Neural crest cell (in vitro differentiated cells): ENCODE measurements at places on chromosomes 7 and 10.

- no peak for DNase-seq
Measured at GRCh38 chr7:27172823-27173510, 1.2 kb downstream of the HOXA10 start.

DNA sequence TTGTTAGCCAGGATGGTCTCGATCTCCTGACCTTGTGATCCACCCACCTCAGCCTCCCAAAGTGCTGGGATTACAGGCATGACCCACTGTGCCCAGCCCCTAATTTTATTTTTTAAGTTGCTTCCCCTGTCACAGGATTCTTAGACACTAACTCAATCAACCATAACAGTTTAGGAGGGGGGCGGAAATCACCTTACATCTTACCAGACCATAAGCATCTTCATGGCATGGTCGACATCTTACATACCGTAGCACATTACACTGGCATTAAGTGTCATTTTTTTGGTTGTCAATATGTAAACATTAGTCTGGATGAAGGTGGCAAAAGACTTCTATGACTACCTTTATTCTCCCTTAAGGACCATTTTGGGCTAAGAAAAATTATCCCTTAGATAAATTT, 95.6 kb downstream of the TRIM24 start:
- no peak for DNase-seq

- DNase-seq: no peak
Measured at GRCh38 chr7:128202287-128202957, 38.7 kb upstream of the LEP start.

- no peak for DNase-seq
Measured at GRCh38 chr7:92723205-92723604, 113.2 kb downstream of the CDK6 start.

- DNase-seq: no peak
Measured at GRCh38 chr7:120680985-120681384, 177.0 kb downstream of the TSPAN12 start.

DNA sequence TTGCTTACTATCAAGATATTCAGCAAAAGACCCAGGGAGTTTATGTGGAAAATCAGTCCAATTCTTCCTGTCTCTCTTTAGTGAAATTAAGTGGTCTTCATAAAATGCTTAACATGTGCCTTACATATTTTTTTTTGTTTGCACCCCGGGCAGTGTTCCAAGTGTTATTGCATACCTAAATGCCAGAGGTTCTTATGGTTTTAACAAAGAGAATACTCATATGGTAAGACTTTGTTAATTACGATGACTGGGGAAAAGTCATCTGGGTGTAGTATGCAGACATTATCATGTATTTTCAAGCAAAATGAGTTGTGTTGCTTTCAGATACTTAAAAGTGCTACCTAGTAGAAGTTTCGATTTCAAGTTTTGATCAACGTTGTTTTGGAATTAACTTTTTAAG, 82.6 kb downstream of the PRKG1 start:
- DNase-seq: no peak

DNA sequence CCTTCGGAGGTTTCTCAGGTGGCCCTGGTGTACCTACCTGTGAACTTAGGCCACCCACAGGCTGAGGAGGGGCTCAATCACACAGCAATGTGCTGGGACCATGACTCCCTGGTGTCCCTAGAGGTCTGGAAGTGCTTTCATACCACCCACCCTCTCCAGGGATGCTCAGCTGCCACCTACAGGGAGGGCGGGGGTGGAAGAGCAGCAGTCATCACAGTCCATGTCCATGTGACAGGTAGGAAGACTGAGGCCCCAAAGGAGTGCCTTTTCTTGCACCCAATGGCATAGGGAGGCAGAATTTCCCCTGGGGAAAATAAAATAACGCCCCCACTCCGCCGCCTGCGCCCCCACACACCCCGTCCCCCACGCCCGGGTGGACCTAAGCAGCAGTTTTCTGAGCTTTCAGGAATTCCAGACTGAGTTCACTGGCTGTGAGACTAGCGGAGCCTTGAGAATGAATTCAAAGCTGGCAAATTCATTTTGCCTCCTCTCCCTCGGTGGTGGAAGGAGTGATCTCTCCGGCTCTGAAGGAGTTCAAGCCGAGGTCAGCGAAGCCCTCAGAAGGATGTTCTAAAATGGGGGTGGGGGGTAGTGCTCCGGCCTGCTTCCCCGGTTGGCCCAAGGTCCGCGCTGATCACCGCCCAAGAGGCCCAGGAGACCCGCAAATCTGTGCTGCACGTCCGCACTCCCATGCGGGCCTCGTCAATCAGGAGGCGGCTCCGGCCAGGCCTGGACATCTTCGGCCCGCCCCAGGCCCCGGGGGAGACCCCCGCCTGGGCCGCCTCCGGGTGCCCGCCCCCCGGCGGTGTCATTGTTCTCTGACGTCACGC, 2.1 kb upstream of the ZMIZ1 start:
- DNase-seq: peak; percentile 20

DNA sequence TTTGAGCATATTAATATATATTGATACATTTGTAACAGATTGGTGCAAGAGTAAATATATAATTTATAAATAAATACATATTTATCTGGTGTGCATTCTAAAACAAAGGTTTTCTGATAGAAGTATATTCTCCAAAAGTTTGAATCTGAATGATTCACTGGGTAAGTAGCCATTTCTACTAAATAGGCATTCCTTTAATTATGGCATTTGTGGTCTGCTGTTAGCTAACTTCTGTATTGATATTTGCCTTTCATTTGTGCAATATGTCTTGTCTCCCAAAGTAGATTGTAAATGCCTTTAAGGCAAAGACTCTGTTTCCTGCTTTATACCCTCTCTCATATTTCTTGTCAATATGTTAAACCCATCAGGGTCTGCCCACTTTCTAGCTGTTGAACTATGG, 11.1 kb upstream of the ARID5B start:
- no peak for DNase-seq

GRCh38 chr10:90885176-90885575, 13.4 kb downstream of the RPP30 start:
- no peak for DNase-seq

DNA sequence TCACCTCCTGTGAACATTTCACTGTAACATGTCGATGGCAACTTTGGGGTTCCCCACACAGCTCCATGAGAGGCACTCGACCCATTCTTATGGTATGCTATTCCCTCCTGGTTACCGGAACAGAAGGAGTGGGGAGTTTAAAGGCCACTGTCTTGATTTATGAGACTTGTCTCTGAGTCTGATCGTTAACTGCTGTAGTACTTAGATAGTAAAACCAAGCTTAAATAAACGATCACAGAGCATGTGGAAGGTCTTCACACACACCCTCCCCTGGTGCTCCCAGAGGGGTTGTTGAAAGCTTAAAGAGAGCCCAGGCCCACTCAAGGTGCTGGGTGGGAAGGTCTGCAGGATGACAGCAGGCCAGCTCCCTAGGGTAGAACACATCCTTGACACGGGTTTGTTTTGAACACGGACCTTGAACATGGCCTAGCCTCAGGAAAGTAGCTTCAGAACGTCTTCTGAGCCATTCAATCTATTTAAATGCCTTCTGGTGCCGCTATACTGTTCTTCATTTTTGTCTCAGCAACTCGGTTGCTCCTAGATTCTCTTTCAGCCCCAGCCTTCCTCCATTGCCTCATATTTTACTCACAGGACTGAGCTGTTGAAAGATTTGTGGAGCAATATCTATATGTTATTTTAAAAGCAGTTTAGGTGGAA, 335.3 kb downstream of the FGFR2 start:
- no peak for DNase-seq

DNA sequence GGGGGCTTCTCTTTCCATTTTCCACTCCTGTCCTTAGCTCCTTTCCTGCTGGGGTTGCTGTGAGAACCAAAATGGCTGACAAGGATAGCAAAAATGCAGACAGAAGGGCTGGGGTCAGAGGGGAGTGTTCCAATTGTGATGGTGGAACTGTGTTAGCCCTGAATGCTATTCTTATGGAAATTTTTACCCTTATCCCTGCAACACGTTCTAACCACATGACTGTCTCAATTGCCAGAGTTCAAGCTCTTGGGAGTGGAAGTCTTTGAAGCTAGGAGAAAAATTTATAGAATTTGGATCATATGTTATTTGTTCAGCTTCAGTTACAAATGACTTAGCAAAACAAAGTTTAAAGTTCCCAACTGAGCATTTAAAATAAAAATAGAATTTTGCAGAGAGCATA, 134.1 kb downstream of the ADCYAP1R1 start:
- DNase-seq: peak; percentile 11

- DNase-seq: no peak
Measured at GRCh38 chr7:6649241-6649961, 12.3 kb downstream of the ZNF316 start.

GRCh38 chr10:21195252-21195651, 298.1 kb upstream of the NEBL start:
- no peak for DNase-seq

DNA sequence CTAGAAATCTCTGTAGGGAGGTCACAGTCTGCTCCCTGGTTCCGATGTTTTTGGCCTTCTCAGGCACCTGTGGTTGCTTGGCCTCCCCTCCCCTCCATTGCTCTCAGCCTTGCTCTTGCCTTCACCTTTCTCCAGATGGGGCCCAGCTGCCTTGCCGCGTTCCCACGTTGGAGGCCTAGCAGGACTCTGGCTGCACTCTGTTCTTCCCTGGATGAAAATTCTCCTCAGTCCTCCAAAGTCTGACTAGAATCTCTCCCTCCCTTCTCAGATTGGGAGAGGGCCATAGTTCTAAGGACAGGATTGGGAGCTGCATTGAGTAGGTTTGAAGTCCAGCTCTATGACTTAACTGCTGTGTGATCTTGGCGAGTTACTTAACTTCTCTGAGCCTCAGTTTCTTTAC, 213.7 kb upstream of the HABP2 start:
- DNase-seq: no peak

GRCh38 chr7:117347962-117348672, 25.3 kb upstream of the WNT2 start:
- no peak for DNase-seq

DNA sequence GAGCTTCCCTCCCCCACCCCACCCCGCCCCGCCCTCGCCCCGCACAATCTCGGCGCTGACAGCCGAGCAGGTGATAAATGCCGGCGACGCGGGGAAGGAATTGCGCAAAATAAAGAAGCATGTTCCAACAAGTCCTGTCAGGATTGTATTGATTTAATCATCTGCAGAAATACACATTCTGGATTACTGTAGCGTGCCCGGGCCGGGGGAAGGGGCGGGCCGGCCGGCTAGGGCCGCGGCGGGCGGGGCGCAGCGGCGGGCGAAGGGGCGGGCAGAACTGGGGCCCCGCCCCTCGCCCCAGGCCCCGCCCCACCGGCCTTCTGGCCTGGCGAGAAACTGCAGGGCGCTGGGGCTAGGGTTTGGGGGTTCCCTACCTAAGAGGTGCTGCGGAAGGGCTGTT, 88.9 kb upstream of the PAX2 start:
- DNase-seq: no peak

DNA sequence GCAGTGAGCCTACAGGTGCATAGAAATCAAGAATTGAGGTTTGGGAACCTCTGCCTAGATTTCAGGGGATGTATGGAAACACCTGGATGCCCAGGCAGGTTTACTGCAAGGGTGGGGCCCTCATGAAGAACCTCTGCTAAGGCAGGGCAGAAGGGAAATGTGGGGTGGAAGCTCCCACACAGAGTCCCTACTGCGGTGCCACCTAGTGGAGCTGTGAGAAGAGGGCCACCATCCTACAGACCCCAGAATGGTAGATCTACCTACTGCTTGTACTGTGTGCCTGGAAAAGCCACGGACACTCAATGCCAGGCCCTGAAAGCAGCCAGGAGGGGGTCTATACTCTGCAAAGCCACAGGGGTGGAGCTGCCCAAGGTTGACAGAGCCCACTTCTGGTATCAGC, 533.5 kb downstream of the GPAM start:
- DNase-seq: no peak

GRCh38 chr7:140153666-140154161, 23.1 kb downstream of the KDM7A start:
- DNase-seq: no peak

GRCh38 chr7:154451480-154452457, 399.6 kb downstream of the DPP6 start:
- peak; percentile 15 for DNase-seq

GRCh38 chr10:30877111-30877510, 154.6 kb downstream of the ZNF438 start:
- no peak for DNase-seq

DNA sequence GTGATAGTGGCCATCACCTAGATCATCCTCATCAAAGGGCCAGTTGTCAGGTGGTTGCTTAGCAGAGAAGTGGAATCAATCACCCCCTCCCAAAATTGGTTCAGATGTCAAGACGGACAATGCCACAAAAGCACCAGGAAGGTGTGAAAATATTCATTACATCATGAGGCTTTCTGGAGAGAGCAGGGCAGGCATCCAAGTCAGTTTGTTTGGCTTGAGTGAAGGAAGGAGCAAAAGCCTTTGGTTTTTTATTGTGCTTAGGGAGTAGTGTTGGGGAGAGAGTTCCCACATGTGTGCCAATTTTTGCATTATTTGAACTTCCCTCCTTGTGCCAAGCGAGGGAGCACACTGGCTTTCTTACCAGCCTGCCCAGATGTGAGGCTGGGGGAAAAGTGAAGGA, 1082.9 kb downstream of the LRMDA start:
- DNase-seq: no peak

DNA sequence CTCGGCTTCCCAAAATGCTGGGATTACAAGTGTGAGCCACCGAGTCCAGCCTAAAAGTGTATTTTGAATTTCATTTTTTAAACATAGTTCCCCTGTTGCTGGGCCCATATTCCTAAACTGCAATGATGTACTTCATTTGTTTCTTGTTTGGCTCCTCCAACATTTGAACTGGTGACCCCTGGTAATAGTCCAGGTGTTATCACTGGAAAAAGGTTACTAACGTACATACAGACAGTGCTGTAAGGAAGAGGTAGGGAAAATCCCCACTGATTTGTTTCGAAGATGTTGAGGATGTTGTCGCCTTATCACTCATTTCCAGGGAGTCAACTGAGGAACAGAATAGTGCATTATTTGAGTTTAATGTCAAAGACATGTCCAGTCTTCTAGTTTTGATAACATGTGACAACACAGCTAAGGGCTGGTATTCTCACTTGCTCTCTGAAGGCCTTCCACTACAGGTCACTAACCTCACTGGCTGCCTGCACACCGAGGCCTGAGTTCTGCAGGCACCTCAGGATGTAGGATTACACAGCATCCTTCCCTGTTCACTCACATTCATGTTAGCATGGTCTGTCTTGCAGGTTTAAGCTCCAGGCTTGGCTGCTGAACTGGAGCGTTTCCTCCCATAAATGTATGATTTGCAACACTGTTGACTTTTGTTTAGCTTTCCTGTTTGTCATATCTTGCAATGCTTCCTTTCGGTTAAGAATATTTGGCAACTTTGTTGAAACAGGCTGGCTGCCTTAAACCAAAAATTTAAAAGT, 362.8 kb downstream of the INHBA start:
- DNase-seq: no peak

GRCh38 chr7:6446838-6447580, 745 bp downstream of the DAGLB start:
- DNase-seq: peak; percentile 15

DNA sequence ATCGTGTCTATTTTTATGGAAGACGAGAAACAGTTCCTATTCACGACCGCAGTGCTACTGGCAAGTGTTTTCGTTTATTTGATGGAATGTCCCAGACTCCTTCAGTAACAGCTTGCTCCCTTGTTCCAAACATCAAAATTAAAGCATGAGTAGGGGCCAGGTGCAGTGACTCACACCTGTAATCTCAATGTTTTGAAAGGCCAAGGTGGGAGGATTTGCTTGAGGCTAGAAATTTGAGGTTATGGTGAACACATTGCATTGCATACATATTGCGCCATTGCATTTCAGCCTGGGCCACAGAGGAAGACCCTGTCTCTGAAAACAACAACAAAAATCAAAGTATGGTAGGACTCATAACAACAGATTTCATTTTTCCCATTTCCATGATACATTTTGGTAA, 22.8 kb downstream of the PTTG1IP2 start:
- DNase-seq: no peak
